HuH-7 (cell line): ENCODE measurements at places on chromosomes 1 and 21.

- no peak for DNase-seq
Measured at GRCh38 chr1:91591175-91591974, 90.7 kb downstream of the CDC7 start.

GRCh38 chr1:185401019-185401418 lies 84.0 kb upstream of the IVNS1ABP start:
- no peak for DNase-seq

DNA sequence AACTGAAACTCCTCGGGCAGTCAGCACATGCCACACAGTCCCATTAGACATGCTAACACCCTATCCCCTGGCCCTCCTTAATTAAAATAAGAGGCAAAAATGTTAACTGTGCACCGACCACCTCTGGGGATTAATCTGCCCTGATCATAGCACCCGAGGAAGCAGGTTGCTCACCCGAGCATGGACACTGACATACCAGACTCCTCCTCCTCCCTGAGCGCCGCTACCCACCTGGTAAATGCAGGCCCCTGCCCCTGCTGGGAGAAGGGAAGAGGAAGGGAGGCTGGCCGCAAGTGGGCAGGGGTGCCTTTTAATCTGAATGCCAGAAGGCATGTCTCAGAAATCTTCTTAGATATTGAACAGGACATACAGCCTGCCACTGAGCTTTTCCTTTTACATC lies 360.9 kb downstream of the RRAGC start:
- DNase-seq = no peak

DNA sequence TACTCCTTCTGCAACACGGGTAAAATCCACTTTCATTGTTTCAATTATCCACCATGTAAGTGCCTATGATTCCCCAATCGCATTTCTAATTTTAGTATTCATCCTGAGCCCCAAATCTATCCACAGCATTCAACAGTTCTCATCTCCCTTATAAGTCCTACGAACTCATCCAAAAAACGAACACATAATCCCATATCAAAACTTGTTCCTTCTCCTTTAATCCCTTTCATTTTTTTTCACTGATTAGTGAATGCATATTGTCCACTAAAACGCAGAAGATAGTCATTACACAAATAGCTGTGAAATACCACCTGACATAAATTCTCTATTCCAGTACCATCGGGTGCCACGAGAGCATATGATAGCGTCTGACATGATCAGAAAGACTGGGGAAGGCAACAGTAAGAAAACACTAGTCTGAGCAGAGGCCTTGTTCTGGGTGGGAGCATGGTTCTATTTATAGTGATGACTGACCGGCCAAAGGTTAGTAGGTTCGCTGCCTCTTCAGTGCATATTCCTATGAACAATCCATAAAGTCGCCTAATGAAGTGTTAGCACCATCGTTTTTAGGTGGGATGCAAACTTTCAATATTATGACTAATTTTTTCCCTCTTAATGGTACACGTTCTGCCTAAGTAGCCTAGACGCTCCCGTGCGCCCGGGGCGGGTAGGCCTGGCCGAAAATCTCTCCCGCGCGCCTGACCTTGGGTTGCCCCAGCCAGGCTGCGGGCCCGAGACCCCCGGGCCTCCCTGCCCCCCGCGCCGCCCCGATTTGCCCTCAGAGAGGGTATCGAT lies 648 bp downstream of the ATP5PF start:
- DNase-seq = peak; percentile 10

GRCh38 chr1:150555971-150556865 lies 7.0 kb downstream of the ADAMTSL4 start:
- DNase-seq = no peak
